Activated CD4-positive, CD25-positive, alpha-beta regulatory T cell treated with anti-CD3 and anti-CD28 coated beads, Interleukin-2, amount 50 U/mL, for 24 hours (primary cell): ENCODE measurements at places on chromosomes 5 and 9.

DNA sequence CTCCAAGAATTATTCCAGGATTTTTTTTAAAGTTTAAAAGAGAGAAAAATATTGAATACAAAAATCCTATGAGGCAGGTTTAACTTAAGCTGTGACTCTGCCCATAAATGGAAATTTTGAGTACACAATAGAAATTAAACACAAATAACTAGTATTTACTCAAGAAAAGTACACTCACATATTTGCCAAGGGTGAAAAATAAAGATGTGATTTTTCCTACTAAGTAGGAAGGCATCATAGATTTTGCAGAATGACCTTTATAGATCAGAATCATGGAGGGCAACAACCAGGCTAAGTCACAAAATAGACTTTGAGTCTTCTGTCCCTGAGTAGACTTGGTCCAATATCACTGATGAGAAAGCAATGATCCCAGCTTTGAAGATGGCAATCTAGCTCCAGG lies 102.7 kb upstream of the SLC12A2 start:
- no peak for ATAC-seq

GRCh38 chr5:16144416-16144815 lies 35.2 kb downstream of the MARCHF11 start:
- no peak for ATAC-seq

- ATAC-seq: no peak
Observed at GRCh38 chr9:6855860-6856259, 98.1 kb downstream of the KDM4C start.

DNA sequence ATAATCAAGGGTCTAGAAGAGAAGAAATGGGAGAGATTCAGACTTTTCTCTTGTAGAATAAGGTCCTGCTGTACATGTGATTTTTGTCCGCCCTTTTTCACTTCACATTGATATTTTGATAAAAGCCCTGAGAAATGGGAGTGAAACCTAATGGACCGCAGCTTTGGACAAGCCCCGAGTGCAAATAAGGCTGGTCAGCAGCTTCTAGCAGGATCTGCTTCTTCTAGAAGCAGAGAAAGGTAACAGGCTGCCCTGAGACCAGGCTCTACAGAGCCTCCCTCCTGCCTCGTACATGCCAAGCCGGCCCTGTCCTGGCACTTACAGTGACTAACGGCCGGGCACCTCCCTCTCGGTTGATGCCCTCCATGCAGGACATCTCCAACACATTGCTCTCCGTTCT lies 33.4 kb downstream of the ACER2 start:
- ATAC-seq: no peak

DNA sequence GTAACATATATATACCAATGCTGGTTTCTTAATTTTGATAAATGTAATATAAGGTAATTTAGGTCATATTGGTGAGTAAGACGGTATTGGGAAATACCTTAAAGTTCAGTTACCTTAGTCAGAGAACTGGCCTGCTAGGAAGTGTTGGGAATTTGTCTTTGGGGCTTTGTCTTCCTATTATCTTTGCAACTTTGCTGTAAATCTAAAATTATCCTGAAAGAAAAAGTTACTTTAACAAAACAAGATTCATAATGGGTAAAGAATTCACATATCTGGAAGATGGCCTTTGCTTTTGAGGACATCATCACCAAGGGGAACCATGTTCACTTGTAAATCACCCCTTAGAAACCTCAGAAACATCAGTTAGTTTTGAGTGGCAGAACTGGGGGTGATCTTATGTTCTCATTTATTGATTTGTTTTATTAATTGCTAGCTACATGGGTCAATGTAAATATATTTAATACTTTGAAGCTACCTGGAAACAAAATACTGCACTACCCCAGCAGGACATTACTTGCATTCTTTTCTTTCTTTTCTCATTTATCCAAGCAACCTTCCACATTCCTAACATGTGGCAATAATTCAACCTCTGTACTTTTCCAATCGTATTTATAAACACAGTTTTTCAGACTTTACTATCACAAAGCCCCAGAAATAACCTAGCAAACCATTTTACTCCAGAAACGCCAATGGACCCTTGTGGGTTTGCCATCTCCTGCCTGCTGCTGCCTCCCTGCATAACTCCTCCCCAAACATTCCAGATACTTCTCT lies 41.4 kb downstream of the GLIS3 start:
- ATAC-seq: no peak

- ATAC-seq: no peak
Observed at GRCh38 chr5:135894276-135894675, 1.4 kb downstream of the IL9 start.

DNA sequence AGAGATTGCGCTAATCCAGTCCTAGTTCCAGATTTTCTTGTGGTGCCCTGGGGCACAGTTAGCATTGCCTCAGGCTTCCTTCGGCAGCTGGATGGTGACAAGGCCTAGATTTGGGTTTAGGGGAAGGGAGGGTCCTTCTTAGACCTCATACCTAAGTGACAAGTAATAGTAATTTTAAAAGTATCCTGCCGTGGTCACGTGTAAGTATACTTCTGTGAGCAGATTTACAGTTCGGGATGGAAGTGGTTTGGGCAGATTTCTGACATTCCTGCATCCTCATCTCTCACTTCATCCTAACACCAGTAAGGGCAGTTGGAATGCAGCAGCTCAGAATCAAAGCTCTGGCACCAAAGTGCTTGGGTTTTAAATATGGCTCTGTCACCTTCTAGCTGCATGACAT lies 71.6 kb downstream of the LRRC70 start:
- no peak for ATAC-seq
